MM.1S (cell line): ENCODE measurements at places on chromosomes 4 and X.

- H3K4me1 ChIP-seq: no peaks in the 10 kb centered on the region
- H3K4me3 ChIP-seq: no peak overlapping the region
- no peak for DNase-seq
Observed at GRCh38 chr4:154427149-154427548, 64.5 kb downstream of the DCHS2 start.

- no peaks in the 10 kb centered on the region for H3K36me3 ChIP-seq
- H3K4me1 ChIP-seq: no peaks in the 10 kb centered on the region
- H3K4me3 ChIP-seq: no peak overlapping the region
- DNase-seq: no peak
- H3K27me3 ChIP-seq: no peaks in the 10 kb centered on the region
- H3K27ac ChIP-seq: no peak overlapping the region
Observed at GRCh38 chr4:138174981-138175794, 67.0 kb downstream of the SLC7A11 start.

DNA sequence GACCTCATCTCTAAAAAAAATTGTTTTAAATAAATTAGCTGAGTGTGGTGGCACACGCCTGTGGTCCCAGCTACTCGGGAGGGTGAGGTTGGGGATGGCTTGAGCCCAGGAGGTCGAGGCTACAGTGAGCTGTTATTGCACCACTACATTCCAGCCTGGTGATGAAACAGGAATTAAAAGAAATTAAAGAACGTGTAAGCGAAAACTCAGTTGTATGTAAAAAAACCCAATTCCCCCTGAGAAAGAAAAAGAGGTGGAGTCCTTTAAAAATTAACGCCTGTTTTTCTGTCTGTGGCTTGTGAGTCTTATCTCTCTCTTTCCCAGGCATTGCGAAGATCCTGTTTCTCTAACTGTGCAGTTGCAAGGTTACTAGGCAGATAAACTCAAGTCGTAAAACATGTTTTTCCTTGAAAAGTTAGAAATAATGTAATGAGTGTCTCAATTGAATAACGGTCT, 22.1 kb downstream of the EPGN start:
- H3K36me3 ChIP-seq: no peaks in the 10 kb centered on the region
- H3K4me1 ChIP-seq: no peaks in the 10 kb centered on the region
- H3K4me3 ChIP-seq: no peak overlapping the region

DNA sequence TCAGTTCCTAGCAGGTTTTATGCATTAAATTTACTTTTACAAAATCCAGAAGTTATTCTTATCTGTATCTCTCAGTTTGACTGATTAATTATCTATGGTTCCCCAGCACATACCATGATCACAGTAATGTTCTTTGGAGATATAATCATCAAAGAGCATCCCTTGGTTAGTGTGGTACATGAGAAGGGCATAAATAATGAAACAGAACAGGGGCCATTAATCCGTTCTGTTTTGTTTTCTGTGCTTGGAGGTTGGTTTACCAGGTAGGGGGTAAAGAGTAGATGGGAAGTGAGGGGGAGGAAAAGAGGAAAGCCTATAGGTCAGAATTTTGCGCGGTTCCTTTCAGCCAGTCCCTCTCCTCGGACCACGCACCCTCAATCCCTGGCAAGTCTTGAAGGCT, 718.7 kb upstream of the TENM3 start:
- no peaks in the 10 kb centered on the region for H3K4me1 ChIP-seq
- no peaks in the 10 kb centered on the region for H3K36me3 ChIP-seq
- no peaks in the 10 kb centered on the region for H3K27me3 ChIP-seq
- H3K27ac ChIP-seq: no peak overlapping the region
- H3K4me3 ChIP-seq: no peak overlapping the region

DNA sequence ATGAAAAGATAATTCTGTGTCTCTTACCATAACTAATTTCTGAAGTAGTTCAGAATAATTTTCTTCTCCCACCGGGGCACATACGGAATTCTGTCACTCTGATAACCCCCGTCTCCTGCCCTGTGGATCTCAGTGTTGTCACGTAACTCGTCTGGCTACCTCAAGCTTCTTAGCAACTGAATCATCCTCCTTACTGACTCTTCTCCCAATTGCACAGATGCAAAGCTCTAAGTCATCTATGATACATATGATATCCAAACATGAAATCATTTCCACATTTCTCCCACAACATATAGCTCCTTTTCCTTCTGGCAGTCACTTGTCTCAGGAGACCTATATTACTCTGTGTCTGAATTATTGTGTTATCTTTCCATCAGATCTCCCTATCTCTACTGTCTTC, 1043.1 kb upstream of the TENM3 start:
- DNase-seq: no peak
- H3K4me3 ChIP-seq: no peak overlapping the region
- H3K27me3 ChIP-seq: no peaks in the 10 kb centered on the region
- no peak overlapping the region for H3K27ac ChIP-seq
- no peaks in the 10 kb centered on the region for H3K36me3 ChIP-seq

DNA sequence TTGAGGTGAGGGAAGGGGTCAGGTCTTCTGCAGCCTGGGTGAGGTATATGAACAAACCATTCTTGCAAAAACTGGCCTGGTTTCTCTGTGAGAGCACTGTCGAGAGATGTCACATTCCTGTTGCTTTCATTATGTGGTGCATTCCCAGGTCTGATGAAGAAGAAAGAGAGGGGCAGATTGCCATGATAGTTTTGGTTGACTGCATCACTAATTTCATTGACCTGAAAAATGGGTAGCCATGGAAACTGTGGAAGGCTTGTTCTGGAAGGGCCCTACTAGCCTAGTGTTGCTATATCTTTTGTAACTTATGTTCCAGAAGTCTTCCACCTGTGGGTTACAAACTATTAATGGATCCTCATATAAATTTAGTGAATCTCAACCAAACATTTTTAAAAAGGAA, 32.9 kb upstream of the CYBB start:
- no peak overlapping the region for H3K4me3 ChIP-seq
- no peaks in the 10 kb centered on the region for H3K27me3 ChIP-seq
- peaks cover 23% of the 10 kb centered on the region for H3K4me1 ChIP-seq
- no peak overlapping the region for H3K27ac ChIP-seq
- H3K36me3 ChIP-seq: no peaks in the 10 kb centered on the region
- no peak for DNase-seq

- no peak for DNase-seq
- no peak overlapping the region for H3K4me3 ChIP-seq
- H3K27me3 ChIP-seq: no peaks in the 10 kb centered on the region
- no peaks in the 10 kb centered on the region for H3K36me3 ChIP-seq
Observed at GRCh38 chrX:104539081-104539480, 26.9 kb upstream of the IL1RAPL2 start.

DNA sequence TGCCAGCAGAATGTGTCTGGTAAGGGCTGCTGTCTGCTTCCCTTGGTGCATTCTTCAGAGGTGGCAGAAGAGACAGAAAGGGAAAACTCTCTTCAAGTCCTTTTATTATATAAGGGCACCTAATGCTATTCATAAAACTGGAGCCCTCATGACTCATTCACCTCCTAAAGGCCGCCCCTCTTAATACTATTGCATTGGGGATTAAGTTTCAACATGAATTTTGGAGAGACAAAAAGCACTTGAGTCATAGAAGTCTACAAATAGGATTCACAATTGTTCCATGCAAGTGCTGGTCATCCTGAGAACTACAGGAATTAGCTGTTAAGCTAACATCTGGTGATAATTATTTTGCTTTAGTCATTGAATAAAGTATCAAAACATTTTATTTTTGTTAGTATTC, 349.5 kb downstream of the HS3ST1 start:
- no peaks in the 10 kb centered on the region for H3K36me3 ChIP-seq
- H3K27me3 ChIP-seq: no peaks in the 10 kb centered on the region

DNA sequence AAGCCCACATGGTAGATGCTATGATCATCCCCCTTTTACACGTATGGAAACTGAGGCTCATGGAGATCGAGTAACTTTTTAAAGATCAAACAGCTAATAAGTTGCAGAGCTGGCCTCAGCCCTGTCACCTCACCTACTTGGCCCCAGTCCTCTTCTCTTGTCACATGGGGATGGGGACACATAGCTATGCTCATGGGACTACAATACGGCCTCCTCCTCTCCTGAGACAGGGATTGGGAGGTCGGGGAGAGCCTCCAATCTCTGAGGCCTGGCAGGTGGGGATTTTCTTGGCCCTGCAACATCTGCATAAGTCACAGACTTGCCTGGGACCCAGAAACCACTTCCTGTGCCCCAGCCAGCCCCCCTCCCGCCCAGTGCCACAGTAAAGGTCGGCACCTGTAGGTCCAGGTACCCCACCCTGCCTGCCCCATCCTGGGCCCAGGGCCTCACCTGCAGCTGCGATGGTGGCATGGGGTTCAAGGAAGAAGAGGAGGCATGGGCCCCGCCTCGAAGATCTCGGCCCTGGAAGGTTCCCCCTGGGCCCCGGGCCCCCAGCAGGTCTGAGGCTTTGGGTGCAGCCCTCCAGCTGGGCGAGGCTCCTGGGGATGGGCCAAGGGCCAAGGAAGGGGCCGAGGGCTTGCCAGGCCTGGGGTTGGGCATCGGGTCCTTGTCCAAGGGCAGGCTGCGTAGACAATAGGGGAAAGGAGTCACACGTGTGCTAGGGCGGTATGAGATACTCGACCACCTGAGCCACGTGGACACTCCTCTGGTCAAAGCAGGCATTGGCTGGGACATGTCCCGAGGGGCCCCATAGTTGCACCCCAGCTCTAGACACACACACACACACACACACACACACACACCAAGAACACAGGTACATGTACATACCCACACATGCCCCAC, 6.4 kb downstream of the FOXP3 start:
- no peaks in the 10 kb centered on the region for H3K27me3 ChIP-seq
- no peak for DNase-seq
- no peaks in the 10 kb centered on the region for H3K36me3 ChIP-seq
- no peak overlapping the region for H3K4me3 ChIP-seq
- H3K4me1 ChIP-seq: no peaks in the 10 kb centered on the region

- H3K4me3 ChIP-seq: no peak overlapping the region
- no peak overlapping the region for H3K27ac ChIP-seq
- no peak for DNase-seq
Observed at GRCh38 chr4:146134761-146135445, 40.6 kb upstream of the LSM6 start.

DNA sequence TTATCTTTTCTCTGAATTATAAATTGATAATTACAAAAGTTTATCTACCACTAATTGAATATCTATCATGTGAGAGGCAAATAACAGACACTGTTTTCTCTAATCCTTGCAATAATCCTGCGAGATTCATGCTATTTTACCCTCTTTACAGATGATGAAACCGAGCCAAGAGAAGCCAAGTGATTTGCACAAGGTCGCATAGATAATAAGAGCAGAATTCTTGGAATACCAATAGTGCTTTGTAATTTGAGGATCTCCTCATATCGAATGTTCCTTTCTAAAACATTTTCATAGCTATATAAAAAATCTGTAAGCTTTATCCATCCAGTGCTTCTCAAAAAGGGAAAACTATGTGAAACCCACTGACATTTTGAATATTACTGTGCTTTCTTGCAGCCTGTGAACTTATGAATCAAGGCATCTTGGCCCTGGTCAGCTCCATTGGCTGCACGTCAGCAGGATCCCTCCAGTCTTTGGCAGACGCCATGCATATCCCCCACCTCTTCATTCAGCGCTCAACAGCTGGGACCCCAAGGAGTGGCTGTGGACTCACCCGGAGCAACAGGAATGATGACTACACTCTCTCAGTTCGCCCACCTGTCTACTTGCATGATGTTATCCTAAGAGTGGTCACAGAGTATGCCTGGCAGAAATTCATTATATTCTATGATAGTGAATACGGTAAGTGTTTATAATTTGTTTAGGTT, 743.8 kb upstream of the ATOH1 start:
- no peak overlapping the region for H3K27ac ChIP-seq
- no peaks in the 10 kb centered on the region for H3K4me1 ChIP-seq
- no peak overlapping the region for H3K4me3 ChIP-seq
- DNase-seq: no peak

DNA sequence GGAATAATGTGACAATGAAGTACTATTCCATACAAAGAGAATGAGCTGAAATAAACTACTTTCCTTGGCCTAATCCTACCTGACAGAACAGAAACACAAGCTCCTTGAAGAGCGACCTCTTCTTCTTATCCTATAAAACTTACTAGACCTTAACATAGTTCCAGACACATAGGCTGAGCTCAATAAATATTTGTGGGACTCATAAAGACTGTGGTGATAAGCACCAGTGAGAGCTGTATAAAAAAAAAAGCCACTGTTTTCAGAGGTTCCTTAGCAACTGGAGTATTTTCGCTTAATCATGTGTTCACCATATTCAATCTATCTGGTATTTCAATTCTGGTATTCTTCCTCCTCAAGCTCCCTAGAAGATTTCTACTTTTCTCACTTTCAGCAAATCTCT, 1129.6 kb downstream of the STPG2 start:
- H3K36me3 ChIP-seq: no peaks in the 10 kb centered on the region
- no peak overlapping the region for H3K27ac ChIP-seq
- H3K4me1 ChIP-seq: no peaks in the 10 kb centered on the region
- no peak for DNase-seq

DNA sequence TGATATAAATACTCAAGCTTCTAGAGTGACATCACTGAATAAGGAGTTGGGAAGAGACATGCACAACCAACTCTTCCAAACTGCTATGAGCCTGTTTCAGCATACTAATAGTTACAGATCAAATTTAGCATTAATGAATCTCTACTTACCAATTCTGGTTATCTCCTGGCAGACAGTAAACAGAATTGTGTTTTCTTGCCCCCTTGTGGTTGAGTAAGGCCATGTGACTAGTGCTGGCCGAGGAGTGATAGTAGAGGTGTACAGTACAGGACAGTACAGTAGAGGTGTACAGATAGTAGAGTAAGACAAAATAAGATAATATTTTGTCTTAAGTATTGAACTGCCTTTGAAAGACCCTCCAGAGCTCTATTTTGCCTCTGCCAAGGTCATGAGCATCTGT, 681.4 kb downstream of the GABRG1 start:
- no peaks in the 10 kb centered on the region for H3K27me3 ChIP-seq
- DNase-seq: peak; percentile 46
- H3K4me3 ChIP-seq: no peak overlapping the region

- H3K4me1 ChIP-seq: no peaks in the 10 kb centered on the region
- H3K27me3 ChIP-seq: no peaks in the 10 kb centered on the region
- no peak for DNase-seq
- no peak overlapping the region for H3K4me3 ChIP-seq
- no peak overlapping the region for H3K27ac ChIP-seq
Observed at GRCh38 chr4:55181010-55182005, 55.9 kb upstream of the KDR start.

DNA sequence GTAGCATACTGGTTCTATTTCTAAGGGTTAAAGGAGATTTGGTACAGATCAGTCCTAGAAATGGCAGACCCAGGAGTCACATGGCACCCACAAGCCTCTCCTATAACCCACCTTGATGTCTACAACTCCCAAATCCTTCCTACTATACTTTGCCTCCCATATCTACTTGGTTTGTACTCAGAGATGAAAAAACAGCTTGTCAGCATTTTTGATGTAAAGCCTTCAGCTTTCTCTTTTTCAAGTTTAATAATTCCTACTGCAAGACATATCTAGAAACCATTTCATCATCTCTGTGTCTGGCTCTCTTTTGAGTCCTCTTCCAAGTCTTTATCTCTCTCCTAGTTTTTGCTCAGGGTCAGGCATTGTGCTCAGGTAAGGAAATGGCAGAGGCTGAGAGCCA, 82.9 kb downstream of the NYX start:
- DNase-seq: no peak
- no peaks in the 10 kb centered on the region for H3K36me3 ChIP-seq
- no peak overlapping the region for H3K4me3 ChIP-seq
